ENCODE measurements at places on chromosomes 6 and 20.

DNA sequence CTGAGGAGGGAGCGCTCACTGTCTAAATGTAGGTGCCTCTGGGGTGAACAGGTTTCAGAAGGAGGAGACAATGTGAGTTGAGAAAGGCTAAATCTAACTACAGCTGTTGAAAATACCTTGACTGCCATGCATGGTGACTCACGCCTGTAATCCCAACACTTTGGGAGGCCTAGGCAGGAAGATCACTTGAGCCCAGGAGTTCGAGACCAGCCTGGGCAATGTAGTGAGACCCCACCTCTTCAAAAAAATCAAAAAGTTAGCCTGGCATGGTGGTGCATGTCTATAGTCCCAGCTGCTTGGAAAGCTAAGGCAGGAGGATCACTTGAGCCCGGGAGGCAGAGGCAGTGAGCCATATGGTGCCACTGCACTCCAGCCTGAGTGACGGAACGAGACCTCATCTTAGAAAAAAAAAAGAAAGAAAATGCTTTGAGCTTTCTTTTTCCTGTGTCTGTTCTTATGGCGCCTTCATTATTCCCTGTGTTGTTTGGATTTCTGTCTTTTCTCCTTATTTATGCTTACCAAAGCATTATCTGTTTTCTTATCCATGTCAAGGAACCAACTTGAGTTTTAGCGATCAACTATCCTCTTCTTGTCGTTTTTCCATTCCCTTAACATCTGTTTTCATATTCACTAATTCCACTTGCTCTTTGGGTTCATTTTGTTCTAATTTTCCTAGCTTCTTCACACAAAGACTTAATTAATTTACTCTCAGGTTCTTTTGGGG lies 8.5 kb downstream of the SLC2A10 start:
- no peak for DNase-seq

DNA sequence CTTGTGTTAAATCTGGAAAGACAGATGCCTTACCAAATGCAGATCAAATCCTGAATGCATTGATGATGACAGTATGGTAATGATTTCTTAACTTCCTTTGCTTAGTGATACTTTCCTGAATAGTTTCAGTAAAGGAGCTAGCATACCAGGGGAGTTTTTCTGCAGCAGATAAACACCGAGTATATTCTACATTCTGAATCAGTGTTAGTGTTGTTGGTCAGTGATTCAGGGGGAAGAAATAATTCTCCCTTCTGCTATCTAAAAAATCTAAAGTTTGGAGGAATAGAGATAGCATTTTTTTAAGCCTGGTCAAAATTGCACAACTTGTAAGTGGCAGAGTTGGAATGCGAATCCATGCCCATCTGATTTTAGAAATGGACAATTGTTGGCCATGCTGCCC lies 512.2 kb upstream of the MARCKS start:
- DNase-seq: no peak

GRCh38 chr6:138248878-138249277 lies 30.6 kb upstream of the PBOV1 start:
- no peak for DNase-seq

DNA sequence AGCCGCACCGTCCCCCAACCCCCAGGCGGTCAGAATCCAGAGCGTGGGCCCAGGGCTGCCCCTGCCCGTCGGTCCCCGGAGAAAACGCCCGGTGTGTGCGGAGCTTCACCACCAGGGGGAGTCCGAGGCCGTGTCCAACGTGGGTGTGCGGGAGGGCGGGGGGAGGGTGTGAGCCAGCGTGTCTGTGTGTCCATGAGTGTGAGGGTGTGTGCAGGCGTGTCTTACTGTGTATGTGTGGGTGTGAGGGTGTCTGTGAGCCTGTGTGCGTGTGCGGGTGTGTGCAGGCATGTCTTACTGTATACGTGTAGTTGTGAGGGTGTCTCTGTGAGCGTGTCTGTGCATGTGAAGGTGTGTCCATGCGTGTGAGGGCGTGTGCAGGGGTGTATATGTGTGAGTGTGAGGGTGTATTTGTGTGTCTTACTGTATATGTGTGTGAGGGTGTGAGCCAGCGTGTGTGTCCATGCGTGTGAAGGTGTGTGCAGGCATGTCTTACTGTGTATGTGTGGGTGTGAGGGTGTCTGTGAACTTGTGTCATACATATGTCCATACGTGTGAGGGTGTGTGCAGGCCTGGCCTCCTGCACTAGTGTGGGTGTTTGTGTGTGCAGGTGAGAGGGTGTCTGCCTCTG lies 24.6 kb upstream of the GATA5 start:
- peak; percentile 92 for DNase-seq

DNA sequence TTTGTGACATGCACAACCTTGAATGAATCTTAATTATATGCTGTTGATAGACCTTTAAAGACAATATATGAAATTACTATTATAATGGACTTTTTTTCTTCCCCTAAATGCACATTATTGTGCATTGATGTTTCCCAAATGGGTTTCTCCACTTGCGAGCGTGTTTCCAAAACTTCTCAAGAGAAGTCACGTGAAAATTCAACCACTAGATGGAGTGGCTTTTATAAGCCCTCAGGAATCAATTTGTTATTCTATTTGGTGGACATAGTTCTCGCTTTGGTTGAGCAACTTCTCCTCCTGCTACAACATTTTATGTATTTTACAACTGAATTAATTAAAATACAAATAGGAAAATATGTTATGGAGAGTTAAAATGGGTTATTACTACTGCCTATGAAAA lies 9.0 kb downstream of the CNR1 start:
- no peak for DNase-seq

DNA sequence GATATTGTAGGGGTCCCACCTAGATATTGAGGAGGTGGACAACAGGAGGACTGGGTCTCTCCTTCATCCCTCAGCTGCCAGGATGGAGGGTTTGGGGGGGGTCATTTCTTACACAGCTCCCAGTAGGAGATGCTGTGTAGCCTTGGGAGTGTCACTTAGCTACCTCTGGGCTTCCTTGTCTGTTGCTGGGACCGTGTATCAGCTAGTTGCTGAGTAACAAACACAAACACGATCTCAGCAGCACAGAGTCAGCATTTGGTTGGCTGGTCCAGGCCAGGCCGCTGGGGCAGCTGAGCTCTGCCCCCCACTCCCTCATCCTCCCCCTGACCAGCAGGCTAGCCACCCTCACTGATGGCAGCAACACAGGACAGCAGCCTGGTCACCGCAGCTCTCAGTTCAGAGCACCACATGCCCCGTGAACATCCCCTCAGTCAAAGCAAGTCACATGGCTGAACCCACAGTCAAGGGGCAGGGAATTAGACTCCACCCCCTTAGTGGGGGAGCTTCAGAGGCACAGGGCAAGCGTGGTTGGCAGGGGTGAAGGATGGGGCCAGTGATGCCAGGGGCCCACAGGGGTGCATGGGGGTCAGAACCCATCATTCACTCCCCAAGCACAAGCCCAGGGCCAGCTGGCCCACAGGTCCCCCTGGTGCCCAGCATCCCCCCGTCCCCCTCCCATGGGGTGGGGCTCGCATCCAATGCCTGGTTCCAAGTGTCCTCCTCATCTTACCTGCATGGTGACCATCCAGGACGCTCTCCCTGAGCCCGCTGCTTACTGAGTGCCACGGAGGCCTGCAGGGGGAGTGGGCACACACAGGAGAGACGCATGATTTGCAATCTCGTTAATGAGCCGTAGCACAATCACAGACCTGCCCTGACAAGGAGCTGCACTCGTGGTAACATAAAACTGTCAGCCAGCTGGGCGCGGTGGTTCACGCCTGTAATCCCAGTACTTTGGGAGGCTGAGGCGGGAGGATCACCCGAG lies 112.4 kb downstream of the TAF4 start:
- DNase-seq: no peak

DNA sequence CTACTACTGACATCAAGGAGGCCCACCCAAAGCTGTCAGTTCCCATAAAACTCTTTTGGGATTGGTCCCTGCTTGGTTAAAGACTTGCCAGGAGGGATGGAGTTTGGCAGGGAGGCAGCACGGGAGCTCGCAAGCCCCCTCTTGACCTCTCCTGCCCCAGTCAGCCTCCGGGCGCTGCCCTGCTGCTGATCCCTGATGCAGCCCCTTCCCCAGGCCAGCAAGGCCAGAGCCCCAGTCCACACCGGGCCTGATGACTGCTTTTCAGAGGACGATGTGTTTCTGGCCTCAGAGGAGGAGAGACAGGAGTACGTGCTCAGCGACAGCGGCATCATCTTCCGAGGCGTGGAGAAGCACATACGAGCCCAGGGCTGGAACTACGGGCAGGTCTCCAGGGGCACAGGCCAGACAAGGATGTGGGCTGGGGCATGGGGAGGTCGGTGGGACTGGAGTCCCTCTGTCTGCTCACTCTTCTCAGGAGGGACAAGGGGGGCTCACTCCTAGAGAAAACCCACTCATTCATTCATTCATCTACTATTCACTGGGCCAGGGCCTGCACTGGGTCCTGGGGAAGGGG lies 15.6 kb downstream of the TGM6 start:
- DNase-seq: no peak

GRCh38 chr6:85453052-85453451 lies 3.2 kb downstream of the NT5E start:
- DNase-seq: no peak

DNA sequence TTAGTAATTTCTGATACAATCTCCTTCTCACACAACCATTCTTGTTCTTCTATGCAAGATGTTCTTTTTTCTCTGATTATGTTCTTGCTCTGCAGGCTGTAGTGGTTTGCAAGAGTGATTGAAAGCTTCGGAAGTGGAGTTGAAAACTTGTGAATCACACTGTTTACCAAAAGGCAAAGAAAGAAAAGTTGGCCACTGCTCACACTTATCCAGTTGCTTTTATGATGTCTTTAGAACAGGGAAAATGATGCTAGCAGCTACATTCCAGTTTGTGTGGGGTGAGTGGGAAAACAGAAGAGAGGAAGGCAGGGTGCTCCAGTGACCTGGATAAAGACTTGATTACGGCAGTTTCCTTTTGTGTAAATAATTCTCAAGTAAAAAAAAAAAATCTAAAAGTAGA lies 583.3 kb downstream of the TENT5A start:
- no peak for DNase-seq

- DNase-seq: peak; percentile 51
Measured at GRCh38 chr6:151475653-151476523, 17.9 kb upstream of the CCDC170 start.

GRCh38 chr6:140079328-140079727 lies 704.9 kb upstream of the CITED2 start:
- DNase-seq: no peak

DNA sequence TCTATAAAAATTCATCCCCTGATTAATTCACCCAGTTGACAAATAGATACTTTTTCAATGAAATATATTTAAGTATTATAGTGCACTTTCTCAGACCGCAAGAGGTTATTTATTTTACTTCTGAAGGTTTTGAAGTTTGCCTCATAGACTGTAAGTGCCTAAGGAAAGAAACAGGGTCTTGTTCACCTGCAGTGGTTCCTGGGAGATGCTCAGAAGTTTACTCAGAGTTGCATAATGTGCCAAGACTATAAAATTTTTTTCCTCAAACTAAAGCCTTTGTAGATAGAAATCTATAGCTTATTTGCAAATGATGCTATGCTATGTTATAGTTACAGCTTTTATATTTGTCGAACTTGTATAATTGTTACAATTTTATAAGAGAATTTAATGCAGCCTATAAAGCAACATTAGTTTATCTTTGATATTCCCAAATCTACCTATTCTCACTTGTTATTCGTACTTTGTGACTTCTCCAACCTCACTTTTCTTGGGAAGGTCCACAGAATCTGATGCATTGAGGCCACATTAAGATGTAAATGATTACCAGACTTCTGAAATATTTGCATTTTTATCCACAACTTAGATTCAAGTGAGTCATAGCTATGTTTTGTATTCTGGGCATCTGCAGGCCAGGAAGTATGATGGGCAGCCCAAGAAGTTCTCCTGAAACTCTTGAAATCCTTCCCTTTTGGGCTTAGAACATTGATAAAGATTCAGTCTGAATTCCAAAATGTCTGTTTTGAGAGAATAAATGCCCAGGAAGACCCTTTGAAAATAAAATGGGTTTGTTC lies 35.7 kb downstream of the KCNQ5 start:
- DNase-seq: no peak

Data from frontal cortex (tissue), 4 donors.